ENCODE measurements at places on chromosomes 4 and X.

- no peak for DNase-seq
Measured at GRCh38 chr4:168509786-168510185, 12.9 kb downstream of the PALLD start.

DNA sequence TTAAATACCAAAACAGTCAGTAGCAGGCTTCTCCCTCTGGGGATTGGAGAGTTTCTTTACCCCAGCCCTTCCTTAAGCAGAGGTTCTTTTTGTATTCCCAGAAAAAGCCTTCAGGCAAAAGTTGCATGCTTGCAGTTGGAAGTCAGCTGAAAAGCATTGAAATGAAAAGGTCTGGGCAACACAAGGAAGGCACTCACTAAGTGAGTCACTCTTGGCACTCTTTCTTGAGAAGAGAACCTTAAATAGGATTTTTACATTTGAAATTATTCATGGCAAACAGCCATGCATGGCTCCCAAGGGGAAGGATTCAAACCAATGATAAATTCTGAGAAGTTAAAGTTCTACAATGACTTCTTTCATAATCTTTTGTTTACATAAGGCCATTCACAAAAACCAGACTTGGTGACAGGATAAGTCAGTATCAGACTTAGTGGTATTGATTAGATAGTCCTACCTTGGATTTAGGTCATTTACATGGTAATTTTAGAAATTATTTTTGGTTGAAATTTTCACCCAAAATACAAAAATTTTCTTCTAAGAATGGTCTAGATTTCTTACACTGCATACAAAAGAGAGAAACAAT, 2068.9 kb downstream of the PCDH7 start:
- DNase-seq: no peak

DNA sequence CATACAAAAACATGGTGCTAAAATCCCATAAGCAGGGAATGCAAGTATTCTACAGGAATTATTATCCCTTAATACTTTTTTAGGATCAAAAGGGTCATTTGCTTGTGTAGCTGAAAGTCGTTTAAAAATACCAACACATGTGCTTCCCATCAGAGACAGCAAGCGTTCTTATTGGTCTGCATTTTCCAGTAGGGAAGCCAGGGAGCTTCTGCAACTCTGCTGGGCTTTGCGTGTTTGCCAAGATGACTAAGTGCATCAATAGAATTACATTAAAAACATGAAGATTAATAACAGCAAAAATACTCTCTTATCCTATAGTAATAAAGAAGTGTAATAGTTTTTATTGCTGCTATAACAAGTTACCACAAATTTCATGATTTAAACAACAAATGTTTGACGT, 111.2 kb downstream of the QDPR start:
- DNase-seq: no peak

DNA sequence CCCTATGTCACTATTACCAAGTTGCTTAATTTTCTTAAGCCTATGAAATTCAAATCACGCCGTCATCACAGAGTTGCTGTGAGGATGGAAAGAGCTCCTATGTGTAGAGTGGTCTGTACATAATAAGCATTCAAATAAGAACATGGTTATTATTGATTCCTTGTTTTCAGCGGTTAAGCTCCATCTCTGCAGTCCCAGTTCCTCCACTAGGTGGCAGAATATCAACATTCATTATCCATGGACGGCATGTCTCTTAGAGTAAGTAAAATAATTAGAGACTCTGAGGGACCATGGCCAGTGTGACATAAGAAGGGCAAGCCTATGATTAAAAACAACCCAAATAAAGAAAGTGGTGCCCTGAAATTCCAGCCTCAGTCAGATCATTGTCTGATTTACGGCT, 132.5 kb upstream of the NHS start:
- peak; percentile 22 for DNase-seq

DNA sequence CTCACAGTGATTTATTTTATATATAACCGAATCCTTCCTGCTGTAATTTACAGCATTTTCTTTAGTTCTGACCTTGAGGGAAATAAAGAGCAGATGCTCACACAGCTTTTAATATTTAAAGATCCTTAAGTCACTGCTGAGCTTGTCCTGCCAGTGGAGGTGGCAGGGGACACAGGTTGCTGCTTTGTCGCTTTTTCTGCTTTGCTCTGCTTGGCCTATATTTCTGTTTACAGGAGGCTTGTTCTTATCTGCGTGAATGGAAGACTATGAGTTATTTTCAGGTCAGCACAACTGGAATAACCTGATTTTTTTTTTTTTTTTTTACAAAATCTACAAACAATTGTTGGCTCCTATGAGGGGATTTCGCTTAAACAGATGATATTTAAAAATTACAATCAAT, 2.3 kb downstream of the TXK start:
- no peak for DNase-seq

- DNase-seq: no peak
Measured at GRCh38 chr4:108223313-108223712, 54.6 kb upstream of the LEF1 start.

- DNase-seq: no peak
Measured at GRCh38 chrX:10399043-10399741, 221.2 kb downstream of the MID1 start.

DNA sequence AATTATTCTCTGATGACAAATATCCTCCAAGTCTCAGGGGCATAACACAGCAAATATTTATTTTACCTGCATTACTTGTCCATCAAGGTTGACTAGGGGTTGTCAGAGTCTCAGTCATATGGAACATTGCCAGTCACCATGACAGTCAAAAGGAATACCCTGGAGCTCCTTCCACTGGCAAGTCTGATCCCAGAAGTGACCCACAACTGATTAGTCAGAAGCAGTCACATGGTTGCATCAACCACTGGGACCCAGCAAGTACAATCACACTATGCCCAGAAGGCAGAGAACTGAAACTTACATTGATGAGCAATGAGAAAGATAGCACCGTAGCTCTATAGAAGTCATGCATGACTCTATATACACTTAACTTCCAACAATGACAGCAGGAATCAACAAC, 41.9 kb upstream of the SOD3 start:
- no peak for DNase-seq

DNA sequence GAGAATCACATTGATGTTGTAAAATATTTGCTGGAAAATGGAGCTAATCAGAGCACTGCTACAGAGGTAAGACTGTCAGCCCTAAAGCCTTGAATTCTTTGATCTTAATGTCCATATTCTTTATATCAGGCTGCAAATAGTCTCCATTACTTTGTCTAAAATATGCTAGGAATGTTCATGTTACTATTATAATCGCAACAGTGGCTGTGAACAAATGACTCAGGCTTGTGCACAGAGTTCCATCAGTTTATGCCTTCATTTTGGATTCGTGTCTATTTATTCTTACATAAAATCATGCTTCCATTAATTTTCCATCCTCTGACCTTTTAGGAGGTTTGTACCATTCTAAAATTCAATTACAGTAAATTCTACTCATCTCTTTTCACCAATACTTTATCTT, 182.7 kb downstream of the ANK2 start:
- DNase-seq: no peak

DNA sequence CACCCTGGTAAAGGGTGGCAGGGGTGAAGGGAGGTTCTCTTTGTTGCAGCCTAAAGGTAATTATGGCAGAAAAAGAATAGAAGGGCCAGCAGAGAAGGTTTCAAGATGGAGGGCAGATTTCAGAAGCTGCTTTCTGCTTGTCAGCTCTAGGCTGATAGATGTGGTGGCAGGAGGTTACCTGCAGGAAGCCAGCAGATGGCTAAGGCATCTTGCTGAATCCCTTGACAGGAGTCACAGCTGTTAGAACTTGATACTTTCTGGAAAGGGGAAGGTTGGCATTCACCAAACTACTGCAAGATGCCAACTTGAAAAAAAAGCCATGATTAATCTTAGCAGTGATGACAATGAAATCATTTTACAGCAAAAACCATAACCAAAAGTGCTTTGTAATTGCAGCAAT, 69.5 kb upstream of the CBLL2 start:
- no peak for DNase-seq

- no peak for DNase-seq
Measured at GRCh38 chrX:138928737-138929459, 217.4 kb upstream of the FGF13 start.

DNA sequence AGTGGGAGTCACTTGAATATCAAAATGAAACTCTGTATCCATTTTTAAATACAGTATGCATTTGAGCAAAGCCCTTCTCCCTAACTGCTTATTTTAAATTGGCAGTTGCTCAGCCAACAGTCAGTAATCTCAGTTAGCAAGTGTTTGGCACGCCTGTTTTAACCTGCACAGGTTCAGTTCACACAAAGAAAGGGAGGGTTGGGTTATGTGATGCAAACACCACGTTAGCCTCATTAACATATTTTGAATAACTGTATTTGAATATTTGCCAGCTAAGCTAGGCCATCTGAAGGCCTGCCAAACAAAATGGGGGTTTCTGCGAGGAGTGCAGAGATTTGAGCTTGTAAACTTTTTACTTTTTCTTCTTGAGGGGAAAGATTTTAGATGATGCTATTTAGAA, 19.8 kb downstream of the GAB1 start:
- no peak for DNase-seq

All from left renal pelvis (tissue), 4 donors.